ENCODE measurements at places on chromosomes 4 and X.

DNA sequence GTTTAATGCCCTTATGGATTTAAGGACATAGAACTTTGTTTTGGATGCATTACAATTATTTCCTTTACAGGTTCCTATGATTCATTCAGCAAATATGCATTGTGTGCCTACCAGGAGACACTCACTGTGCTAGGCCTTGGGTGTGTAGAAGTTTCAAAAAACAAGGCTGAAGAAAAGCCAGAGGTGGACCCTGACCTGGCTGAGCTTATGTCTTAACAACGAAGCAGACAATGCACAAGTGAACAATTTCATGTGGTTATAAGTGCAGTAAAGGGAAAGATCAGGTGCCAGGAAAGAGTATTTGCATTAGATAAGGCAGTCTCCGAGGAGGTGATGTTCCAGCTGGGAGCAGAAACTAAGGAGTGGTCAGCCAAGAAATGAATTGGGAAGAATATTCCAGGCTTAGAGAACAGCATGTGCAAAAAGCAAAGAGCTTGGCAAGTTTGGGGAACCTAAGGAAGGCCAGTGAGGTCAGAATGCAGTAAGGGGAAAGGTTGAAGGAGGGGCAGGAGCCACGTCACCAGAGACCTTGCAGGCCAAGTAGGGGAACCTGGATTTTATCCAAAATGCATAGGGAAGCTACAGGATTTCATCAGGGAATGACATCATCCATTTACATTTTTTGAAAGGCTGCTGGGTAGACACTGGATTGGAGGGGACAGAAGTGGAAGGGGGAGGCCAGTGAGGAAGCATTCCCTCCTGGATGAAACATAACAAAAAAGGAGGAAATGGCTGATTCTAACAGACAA, 193.6 kb downstream of the SOWAHB start:
- no peak for DNase-seq

DNA sequence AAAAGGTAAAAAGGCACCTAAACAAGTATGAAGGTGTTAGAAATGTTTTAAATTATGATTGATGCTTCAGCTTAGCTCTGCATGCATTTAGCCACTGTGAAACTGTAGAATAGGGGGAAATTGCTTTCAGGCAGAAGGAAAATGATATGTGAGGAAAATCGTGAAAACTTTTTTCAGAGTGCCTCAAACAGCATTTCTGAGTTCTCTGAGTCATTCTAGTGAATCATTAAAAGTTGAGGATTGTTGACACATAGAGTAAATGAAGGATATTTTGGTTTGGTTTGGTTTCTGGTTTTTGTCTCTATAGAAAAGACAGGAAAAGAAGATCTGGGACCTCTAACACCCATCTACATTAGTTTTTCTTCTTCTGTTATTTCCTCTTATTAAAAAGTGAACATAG, 332.5 kb upstream of the TRAM1L1 start:
- no peak for DNase-seq

GRCh38 chr4:133046156-133046555, 102.9 kb upstream of the PCDH10 start:
- DNase-seq, result no peak

DNA sequence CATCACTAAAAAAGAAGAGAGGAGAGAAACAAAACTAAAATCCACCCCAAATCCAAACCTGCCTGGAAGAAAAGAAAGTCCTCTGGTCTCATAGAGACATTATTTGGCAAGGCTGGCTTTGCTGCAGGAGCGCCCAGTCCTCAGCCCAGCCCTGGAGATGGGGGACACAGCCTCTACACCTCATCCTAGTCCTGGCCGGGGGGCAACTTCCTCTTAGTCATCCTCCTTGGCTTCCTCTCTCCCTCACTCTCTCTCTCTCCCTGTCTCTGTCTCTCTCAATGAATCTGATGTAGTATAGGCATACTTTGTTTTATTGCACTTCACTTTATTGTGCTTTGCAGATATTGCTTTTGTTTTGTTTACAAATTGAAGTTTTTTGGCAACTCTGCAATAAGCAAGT, 55.8 kb upstream of the MAGEB10 start:
- DNase-seq, result no peak

- DNase-seq, result no peak
These were observed 52.1 kb upstream of the STOX2 start for GRCh38 chr4:183852910-183853547.

- DNase-seq, result no peak
These were observed 3.3 kb upstream of the TAPT1 start for GRCh38 chr4:16229604-16230003.

- no peak for DNase-seq
These were observed 114.6 kb downstream of the RBM47 start for GRCh38 chr4:40515037-40515397.

- no peak for DNase-seq
These were observed 3.8 kb downstream of the ANTXR2 start for GRCh38 chr4:80069108-80069836.

DNA sequence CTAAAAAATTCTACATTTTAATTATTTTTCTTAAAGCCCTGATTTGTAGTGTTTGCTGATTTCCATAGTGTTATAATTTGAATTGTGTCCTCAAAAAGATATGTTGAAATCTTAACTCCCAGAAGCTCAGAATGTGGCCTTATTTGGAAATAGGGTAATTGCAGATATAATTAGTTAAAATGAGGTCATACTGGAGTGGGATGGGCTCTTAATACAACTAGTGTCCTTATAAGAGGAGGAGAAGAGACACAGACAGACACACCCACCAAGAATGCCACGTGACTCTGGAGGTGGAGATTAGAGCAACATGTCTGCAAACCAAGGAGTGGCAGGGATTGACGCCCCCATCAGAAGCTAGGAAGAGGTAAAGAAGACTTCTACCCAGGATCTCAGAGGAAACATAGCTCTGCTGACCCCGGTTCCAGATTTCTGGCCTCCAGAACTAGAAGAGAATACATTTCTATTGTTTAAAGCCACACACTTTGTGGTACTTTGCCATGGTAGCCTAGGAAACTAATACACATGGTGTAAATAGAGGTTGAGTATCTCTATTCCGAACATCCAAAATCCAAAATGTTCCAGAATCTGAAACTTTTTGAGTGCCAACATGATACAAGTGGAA, 70.5 kb upstream of the IRF2 start:
- no peak for DNase-seq

- no peak for DNase-seq
These were observed 4.4 kb upstream of the FAM184B start for GRCh38 chr4:17785858-17786257.

DNA sequence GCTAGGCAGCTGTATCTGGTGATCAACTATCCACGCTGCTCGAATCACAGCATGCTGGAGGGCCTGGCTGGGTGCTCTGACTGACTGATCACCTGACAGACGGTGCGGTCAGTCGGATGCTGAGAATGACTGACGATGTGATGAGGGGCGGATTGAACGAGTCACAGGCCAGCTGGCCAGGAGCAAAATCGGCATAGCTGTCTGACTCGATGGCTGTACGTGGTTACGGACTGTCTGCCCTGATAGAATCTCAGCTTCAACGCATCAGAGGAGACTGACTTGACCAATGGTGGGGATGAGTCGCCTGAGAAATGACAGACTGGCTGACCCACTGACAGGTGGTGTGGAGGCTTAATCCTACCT, 1.0 kb upstream of the SUV39H1 start:
- no peak for DNase-seq

GRCh38 chr4:10119278-10119677, 2.7 kb upstream of the WDR1 start:
- no peak for DNase-seq

GRCh38 chr4:171101845-171102244, 711.4 kb upstream of the GALNTL6 start:
- no peak for DNase-seq

- DNase-seq, result no peak
These were observed 89.7 kb downstream of the MID1IP1 start for GRCh38 chrX:38890963-38891362.

GRCh38 chr4:148205476-148205875, 236.7 kb downstream of the NR3C2 start:
- no peak for DNase-seq

GRCh38 chr4:145279122-145279960, 99.0 kb upstream of the OTUD4 start:
- no peak for DNase-seq

DNA sequence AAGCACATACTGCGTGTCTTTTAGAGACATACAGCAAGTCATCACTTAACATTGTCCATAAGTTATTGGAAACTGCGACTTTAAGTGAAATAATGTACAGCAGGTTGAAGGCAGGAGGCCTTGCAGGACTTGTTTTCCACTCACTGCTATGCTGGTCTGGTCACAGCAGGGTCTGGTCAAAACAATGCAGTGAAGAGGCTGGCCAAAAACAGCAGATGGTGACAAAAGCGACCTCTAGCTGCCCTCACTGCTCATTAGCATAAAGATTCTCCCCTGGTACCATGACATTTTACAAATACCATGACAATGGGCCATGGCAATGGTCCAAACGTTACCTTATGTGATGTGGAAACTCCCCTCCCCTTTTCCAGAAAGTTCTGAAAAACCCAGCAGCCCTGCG, 1283.6 kb downstream of the FSTL5 start:
- no peak for DNase-seq

GRCh38 chr4:54976031-54976430, 149.4 kb downstream of the KDR start:
- no peak for DNase-seq

DNA sequence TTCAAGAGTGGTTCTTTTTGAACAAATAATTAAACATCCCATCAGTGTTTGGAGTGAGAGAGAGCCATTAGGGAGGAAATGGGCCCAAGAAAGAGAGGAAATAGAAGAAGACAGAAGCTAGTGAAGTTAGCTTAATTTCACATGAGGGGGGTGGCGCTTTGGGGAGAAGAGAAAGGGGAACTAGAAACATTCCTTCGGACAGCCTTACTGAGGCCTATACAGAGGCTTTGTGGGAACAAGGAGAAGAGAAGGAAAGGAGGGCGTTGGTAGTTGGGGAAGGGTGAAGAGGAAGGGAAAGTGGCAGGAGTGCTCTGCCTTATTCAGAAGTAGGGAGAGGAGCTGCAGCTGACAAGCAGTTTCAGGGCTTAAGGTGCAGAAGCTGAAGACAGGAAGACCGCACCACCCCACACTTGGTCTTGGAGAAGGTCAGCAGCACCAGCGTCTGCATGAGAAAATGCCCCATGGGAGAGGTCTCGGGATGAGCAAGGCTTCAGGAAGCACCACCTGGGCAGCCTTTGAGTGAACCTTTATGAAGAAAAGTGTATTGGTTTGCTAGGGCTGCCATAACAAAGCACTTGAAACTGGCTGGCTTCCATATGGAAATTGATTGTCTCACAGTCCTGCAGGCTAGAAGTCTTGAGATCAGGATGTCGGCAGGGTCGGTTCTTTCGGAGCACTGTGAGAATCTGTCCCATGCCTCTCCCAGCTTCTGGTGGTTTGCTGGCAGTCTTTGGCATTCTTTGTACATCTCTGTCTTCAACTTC, 85.1 kb downstream of the KIT start:
- no peak for DNase-seq

All from NCI-H2081 treated with DMSO at 0.1 percent for 48 hours (cell line).